MV-4-11 (cell line): ENCODE measurements at places on chromosomes 2 and 18.

- no peak for DNase-seq
These were observed 205.2 kb downstream of the AGPS start for GRCh38 chr2:177597759-177598158.

DNA sequence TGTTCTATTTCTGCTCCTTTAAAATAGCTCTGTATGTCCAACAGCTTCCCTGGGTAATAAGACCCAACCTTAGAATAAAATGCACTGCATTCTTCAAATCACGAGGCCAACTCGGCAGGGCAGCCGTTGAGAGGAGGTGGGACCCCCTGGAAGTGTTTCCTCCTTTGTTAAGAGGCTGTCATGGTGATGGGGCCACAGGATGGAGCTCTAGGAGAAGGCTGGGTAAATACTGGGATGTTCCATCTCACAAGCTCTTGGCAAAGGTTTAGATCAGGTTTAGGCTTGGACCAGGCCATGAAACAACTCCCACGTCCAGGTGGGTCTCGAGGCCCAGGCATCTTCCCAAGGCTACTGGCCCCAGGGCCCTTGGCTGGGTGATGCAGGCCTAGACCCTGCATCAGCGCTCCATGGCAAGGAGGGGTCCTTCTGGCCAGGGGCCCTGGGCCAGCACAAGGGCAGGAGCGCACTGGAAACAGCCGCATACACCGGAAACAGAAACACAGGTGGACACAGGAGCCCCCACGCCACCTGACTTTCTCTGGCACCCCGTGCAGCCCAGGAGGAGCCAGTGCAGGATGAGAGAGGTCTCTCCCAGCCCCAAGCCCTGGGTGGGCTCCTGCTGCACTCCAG lies 38.8 kb upstream of the OTOS start:
- no peak for DNase-seq

DNA sequence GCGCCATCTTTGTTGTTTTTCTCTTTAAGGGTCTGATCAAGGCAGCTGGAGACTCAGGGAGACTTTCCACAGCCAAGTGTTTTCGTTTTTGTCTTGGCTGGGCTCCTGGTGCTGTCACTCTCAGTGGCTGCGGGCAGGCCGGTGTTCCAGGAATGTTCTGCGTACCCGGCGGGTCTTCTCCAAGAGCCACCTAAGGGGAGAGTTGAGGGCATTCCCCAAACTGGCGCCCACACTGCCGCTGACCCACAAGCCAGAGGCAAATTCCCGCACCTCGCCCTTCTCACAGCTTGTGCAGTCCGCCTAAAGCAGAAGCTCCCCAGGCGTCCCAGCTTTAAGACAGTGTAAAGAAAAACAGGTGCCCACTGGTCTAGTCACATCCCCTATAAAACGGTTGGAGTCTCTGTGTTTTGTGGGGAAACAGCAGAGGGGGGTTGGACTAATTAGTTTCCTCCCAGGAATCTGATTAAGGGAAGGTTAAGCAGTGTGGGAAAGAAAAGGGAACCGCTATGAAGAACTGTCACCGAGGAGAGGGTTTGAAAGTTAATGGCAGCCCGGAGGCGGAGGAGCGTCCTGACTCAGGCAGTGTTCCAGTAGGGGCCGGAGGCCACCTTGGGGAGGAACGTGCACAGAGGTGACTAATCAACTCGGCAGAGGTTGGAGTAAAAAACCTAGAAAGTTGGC lies 224.5 kb downstream of the SLC4A3 start:
- DNase-seq, result no peak

DNA sequence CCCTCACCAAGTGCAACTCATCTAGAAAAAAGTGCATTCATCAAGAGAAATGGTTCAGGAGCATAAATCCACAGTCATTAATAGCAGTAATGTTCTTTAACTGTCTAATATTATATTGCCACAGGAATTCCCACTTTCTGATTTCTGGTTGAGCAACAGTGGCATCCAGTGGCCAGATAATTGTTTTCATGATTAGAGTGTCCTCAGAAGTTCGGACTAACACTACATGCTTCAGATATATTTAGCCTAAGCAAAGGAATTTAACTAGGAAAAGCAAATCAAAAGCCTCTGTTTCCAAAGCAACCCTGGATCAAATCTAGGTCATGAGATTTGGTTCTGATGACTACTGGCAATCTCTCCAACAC lies 9.8 kb upstream of the ERBB4 start:
- DNase-seq, result no peak

- peak; percentile 70 for DNase-seq
These were observed 127.1 kb downstream of the LPIN1 start for GRCh38 chr2:11873356-11874154.

DNA sequence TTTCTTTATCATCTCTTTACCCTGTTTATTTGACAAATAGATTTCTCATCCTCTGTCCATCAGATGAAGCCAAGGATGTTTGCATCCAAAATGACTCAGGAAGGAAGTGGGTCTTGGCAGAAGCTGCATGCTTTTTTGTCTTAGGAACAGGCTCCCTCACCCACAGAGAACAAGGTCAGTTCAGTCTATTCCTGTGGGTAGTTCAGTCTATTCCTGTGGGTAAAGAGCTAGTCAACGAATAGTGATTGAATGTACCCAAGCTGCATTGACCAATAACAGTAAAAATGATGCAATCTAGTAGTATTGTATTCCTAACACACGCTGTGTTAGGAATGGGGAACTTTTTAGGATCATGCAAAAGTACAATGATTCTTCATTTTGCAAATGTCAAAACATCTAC lies 290.8 kb upstream of the TANK start:
- peak; percentile 50 for DNase-seq

- no peak for DNase-seq
These were observed 596.9 kb downstream of the DCC start for GRCh38 chr18:52936931-52937330.

- DNase-seq, result no peak
These were observed 856.2 kb upstream of the NRXN1 start for GRCh38 chr2:51888120-51888519.

DNA sequence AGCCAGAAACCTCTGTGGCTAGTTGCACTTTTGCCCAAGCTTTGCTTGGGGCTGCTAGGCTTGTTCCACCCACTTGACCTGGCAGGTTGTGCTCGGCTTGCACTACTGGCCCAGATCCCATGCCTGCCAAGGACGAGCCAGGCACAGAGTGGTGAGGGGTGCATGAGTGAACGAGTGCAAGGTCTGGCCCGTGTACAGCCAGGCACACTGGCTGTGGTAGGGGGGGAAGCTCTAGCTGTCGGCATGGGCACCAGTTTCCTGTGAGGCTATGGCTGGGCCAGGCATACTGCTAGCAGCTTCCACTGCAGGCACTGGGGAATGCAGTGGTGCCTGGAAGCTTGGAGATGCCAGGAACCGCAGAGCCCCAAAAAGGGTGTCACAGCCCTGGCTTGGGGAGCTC lies 210.4 kb downstream of the AKAIN1 start:
- no peak for DNase-seq

DNA sequence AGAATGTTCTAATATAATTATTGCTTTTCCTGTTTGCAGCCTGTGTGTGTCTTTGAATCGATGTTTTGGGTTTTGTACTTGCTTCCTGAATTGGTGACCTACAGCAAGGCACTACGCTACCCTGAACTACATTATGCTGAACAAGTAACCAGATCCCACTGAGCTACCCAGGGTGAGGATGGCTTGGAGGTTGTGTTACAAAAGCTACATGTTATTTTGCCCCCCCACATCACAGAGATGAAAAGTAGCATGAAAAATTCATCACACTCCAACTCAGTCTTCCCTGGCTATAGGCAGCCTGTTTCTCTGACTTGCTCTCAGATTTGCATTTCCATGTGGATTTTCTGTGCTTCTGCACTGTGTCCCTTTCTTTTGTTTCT lies 162.1 kb downstream of the LDLRAD4 start:
- no peak for DNase-seq

DNA sequence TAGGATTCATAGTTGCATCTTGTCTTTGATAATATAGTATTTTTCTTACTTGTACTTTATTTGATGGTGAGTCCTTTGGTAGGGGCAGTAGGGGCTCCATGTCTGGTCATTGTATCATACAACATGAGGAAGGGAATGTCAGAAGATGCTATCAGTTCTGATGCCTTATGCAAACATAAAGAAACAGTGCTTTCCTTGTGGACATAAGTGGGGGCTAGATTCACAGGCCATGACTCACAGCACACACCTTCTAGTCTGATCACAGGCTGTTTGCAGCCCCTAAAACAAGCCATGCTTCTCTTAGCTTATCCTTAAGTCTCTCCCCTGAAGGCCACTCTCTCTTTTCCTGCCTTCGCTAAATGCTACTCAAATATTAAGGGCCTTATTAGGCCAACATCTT lies 10.7 kb upstream of the SLC14A1 start:
- no peak for DNase-seq

DNA sequence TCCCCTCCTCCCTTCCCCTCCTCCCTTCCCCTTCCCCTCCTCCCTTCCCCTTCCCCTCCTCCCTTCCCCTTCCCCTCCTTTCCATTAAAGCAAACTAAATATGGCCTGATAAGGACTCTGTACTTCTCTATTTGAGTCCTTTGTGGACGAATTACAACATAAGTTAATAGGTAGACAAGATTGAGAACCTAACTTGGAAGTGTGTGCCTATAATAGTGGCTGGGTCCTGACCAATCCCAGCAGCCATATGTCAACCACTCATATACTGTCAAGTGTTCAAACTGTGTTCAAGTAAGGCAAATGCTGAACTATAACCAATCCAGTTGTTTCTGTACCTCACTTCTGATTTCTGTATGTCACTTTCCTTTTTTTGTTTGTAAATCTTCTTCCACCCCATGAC lies 97.1 kb upstream of the RBMS1 start:
- DNase-seq, result no peak

DNA sequence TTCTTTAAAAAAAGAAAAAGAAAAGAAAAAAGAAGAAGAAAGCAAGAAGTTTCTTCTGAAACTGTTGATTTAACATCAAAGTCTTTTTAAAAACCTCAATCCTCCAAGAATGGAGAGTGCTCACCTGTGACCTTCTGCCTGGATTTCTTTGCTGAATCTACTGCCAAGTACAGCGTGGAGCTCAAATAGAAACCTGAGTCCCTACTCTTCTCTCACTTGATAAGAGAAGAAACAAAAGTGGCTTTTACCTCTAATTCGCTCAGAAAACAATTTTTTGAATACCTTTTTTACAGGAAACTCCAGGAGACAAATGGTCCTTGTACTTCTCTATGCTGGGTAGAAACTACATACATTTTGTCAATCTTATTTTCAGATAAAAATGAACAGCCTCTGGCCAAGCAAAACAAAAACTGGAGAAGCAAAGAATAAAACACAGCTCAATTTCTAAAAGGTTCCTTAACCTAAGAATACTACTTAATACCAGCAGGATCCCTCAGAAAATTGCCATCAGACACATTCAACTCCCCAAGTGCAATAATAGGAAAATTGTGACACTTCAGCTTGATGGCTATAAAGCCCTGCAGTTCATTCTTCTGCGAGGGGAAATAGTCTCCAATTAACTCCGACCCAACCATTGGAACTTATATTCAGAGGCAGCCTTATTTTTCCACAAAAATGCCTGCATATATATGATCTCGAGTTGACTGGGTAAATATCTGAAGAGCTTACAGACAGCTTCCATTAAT lies 85.8 kb downstream of the GRB14 start:
- DNase-seq, result no peak

DNA sequence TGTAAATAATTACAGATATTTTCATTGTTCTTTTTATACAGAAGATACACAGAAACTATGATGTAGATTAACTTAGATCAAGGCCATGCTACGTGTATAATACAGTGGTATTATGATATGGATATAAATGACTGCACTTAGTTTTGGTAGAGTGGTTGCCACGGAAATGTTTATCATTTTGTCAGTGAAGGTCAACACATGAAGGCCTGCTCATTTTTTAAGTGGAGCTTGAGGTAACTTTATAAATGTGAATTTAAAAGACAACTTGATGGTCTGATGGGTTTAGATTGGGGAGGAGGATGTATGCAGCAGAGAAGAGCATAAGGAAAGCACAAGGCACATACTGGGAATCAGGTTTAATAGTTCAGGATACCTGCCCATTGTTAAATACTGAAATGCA lies 14.4 kb upstream of the BBS5 start:
- DNase-seq, result peak; percentile 15

DNA sequence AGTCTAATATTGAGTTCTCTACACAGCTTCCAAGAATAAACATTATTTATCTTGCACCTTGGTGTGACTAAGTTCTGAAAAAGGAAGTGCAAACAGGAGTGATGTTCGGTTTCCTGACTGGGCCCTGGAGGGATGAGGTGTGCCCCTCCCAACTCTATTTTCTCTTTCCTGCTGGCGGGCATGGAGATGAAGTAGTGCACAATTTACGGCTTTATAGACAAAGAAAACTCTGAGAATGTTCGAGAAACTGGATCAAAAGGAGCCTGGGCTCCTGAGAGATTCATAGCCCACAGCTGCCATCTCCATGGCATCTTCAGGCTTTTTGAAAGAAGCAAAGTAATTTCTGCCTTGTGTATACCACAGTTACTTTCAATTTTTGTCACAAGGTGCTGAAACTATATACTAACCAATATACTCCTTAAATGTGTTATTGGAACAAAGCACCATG lies 22.3 kb downstream of the LRATD1 start:
- no peak for DNase-seq

DNA sequence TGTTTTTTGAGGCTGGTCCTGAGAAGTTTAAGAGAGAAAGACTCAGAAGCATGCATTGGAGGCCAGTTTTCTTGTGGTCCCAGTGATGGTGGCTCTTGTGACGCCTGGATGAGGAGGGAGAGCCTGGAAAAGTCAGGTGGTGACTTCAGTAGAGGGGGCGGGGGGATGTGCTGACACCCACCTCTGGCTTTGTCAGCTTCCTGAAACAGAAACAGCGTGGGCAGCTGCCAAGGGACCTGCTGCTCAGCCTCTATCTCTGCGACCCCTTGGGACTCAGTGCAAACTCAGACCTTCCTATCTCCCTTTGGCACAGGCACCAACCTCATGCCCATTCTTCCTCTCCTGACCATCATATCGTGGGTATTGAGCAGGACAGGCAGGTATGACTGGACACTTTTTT lies 6.4 kb downstream of the TGFBRAP1 start:
- DNase-seq, result no peak

- DNase-seq, result no peak
These were observed 13.6 kb upstream of the CREB1 start for GRCh38 chr2:207516206-207516605.

- peak; percentile 74 for DNase-seq
These were observed 46.6 kb upstream of the HNRNPA3 start for GRCh38 chr2:177165721-177166711.

DNA sequence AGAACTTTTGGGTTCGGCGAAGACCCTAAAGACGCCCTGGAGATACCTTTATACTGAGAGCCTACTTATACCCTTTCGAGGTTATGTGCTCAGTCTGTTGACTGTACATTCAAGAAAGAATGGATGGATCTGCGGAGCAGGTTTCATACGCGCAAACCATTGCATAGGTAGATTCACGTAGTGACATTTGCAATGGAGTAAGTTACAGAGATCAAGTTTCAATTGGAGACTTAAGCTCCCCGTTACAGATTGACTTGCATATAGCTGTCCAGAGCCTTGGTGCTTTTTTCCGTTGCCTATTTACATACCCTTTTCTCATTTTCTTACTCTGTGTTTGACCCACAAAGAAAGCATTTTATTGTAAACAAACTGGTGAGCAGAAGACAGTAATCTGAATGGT lies 923 bp downstream of the PSMD1 start:
- DNase-seq, result no peak
